ENCODE measurements at places on chromosomes 3 and 15.

- no peak for DNase-seq
These were observed 674 bp upstream of the MECOM start for GRCh38 chr3:169663951-169664820.

DNA sequence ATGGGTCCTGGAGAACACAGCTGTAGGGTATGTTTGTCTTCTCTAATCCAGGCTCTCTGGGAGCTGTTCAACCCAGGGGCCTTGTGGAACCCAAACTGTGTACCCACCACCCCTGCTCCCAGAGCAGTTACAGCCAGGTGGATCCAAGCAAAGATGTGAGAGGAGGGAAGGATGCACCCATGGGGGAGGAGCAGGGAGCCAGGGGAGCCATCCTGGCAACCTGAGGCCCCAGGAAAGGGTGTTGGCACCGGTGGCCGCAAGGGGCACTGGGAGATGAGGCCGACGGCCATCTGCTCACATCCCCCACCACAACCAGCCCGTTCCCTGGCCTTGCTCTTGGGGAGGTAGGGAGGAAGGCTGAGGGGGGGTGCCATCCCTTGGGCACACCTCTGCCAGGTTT is 43.2 kb downstream of the CMTM6 start:
- no peak for DNase-seq

DNA sequence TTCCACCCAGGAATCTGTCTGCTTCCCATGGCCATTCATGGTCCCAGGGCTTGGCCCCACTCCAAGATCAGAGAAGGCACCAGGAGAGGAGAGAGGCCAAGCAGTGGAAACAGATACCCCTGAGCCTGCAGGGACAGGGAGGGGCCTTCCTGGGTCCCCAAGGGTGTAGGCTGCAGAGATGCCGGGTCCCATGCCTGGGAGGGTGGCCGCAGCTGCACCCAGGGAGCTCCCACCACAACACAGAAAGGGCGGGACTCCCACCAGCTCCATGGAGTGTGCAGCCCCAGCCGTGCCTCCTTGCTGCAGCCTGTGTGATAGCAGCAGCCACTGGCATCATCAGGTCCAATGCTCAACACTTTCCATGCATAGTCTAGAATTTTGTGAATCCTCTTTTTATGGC is 331.5 kb downstream of the UACA start:
- no peak for DNase-seq

DNA sequence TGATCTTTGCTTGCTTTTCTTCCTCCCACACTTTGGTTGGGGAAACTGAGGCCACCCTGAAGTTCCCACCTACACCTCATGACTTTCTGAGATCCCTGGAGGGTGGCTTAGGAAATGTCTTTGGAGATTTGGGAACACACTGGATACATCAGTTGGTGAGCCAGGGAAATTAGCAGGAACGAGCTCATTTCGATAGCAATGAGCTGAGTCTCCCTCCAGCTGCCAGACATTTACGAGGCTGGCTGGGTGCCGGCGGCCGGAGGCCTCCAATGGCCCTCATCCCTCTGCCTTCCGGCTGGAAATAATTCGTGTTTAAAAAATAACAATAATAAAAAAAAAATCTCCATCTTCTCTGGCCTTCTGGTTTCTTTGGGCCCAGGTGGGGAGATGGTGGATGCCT is 38.8 kb downstream of the SMAD6 start:
- DNase-seq, result no peak
